ENCODE measurements at places on chromosomes 12 and 14. TPM values are rescaled to one million over a fixed set of nuclear protein-coding genes. Genes with fewer than 3 reads are reported as not detected.
A peak's percentile ranks its signal among the peaks of the same experiment; 100 is the strongest.

- DNase-seq: no peak
- no peak overlapping the region for H3K4me3 ChIP-seq
- H3K4me1 ChIP-seq: no peaks in the 10 kb centered on the region
- H3K36me3 ChIP-seq: no peaks in the 10 kb centered on the region
- no peaks in the 10 kb centered on the region for H3K27me3 ChIP-seq
Observed at GRCh38 chr12:69719336-69720316, 19.0 kb upstream of the RAB3IP start.

GRCh38 chr12:80154261-80154660, 54.9 kb downstream of the OTOGL start:
- no peaks in the 10 kb centered on the region for H3K27me3 ChIP-seq
- no peak for DNase-seq
- H3K4me1 ChIP-seq: no peaks in the 10 kb centered on the region
- H3K27ac ChIP-seq: no peak overlapping the region
- H3K4me3 ChIP-seq: no peak overlapping the region

DNA sequence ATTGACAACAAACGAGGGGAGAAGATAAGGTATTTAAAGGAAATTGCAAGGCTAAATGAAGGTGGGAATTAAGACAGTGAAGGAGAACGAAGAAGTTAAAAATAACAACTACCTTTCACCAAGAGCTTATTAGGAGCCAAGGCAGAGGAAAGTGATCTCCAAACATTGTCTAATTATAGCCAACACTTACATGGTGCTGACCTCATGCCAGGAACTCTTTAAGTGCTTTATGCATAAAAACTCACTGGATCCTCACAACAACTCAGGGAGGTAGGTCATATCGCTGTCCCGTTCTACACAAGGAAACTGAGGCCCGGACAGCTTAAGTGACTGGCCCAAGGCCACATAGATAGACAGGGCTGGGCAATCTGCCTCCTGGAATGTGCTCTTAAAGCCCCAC, 19.5 kb downstream of the TAMALIN start:
- H3K27me3 ChIP-seq: peaks cover 8% of the 10 kb centered on the region
- H3K36me3 ChIP-seq: no peaks in the 10 kb centered on the region
- H3K27ac ChIP-seq: no peak overlapping the region
- no peak for DNase-seq
- H3K4me1 ChIP-seq: peaks cover 43% of the 10 kb centered on the region

GRCh38 chr12:56193025-56193578, 3.8 kb upstream of the SMARCC2 start:
- H3K4me1 ChIP-seq: peaks cover 18% of the 10 kb centered on the region
- no peaks in the 10 kb centered on the region for H3K27me3 ChIP-seq
- H3K4me3 ChIP-seq: no peak overlapping the region

DNA sequence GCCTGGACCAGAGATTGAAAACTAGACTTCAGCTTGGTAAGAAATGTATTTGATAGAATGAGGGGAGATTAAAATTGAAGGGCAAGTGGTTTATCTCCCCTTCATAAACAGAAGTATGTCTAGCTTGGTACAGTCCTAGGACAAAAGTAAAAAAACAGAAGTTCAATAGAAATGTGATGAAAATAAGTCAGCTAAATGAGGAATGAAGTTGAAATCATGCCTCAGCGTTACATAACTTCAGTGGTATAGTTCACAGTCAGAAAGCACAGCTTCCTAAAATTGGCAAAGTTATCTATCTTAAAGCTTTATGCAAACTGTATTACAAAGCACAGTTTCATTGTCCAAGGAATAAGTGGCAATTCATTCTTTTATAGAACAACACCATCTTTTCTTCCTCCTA, 90.2 kb upstream of the SYT10 start:
- H3K36me3 ChIP-seq: no peaks in the 10 kb centered on the region
- no peaks in the 10 kb centered on the region for H3K27me3 ChIP-seq
- H3K27ac ChIP-seq: peak overlapping the region; percentile 68
- no peak overlapping the region for H3K4me3 ChIP-seq
- peak; percentile 61 for DNase-seq
- H3K4me1 ChIP-seq: peaks cover 27% of the 10 kb centered on the region

- no peaks in the 10 kb centered on the region for H3K27me3 ChIP-seq
- peaks cover 99% of the 10 kb centered on the region for H3K4me1 ChIP-seq
- DNase-seq: peak; percentile 81
- H3K27ac ChIP-seq: peak overlapping the region; percentile 76
Observed at GRCh38 chr14:92407410-92407809, 84.4 kb downstream of the SLC24A4 start.

DNA sequence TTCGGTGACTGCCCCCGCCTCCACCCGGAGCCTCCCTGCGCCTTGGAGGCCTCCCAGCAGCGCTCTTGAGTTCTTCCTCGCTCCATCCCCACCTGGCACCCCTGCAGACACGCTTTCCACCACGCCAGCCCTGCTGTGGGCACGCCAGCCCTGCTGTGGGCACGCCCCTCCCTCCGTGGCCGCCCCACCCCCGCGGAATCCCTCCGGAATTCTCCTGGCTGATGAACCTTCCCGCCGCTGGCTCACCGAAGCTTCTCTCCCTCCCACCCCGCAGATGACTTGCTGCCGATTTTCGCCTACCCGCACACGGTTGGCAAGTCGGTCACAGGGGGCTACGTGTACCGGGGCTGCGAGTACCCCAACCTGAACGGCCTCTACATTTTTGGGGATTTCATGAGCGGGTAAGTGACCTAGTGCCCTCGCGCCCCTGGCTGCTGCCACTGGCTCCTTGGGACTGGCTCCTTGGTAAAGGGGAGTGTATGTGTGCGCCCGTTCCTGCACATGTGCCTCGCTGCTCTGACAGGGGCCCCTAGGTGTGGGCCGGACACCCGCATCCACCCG, 15.2 kb downstream of the HHIPL1 start:
- H3K4me1 ChIP-seq: no peaks in the 10 kb centered on the region
- H3K36me3 ChIP-seq: no peaks in the 10 kb centered on the region
- H3K27ac ChIP-seq: no peak overlapping the region
- peaks cover 26% of the 10 kb centered on the region for H3K27me3 ChIP-seq

GRCh38 chr14:67986131-67986841, 166.7 kb downstream of the RAD51B start:
- no peak overlapping the region for H3K27ac ChIP-seq
- H3K36me3 ChIP-seq: no peaks in the 10 kb centered on the region
- no peak overlapping the region for H3K4me3 ChIP-seq
- DNase-seq: no peak
- no peaks in the 10 kb centered on the region for H3K27me3 ChIP-seq
- H3K4me1 ChIP-seq: no peaks in the 10 kb centered on the region

DNA sequence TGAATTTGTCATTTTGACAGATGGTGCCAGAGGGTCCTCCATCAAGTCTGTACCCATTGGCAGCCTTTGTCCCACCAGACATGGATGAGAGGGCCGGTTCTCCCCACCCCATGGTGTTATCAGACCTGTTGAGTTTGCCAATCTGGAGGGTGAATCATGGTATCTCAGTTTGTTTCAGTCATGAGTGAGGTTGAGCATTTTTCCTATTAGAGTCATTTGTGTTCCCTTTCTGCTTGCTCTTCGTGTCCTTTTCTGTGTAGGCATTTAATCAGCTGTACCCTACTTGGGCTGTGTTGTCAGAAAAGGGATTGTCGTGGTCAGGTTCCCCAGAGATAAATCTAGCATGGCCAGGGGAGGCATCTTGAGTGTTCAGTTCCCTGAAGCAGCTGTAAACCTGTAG, 30.5 kb downstream of the SLC24A4 start:
- no peak overlapping the region for H3K27ac ChIP-seq
- DNase-seq: no peak
- no peaks in the 10 kb centered on the region for H3K27me3 ChIP-seq
- no peak overlapping the region for H3K4me3 ChIP-seq
- H3K4me1 ChIP-seq: no peaks in the 10 kb centered on the region

DNA sequence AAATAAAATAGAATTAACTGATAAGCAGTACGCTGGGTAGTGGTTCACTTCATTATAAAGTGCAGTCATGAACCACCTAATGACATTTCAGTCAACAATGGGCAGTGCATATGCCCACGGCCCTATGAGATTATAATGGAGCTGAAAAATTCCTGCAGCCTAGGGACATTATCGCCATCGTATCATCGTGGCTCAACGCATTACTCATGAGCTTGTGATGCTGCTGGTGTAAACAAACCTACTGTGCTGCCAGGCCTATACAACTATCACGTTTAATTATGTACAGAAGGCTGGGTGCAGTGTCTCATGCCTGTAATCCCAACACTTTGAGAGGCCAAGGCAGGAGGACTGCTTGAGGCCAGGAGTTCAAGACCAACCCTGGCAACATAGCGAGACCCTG, 62.3 kb upstream of the TMEM263 start:
- peaks cover 95% of the 10 kb centered on the region for H3K27me3 ChIP-seq
- no peak overlapping the region for H3K27ac ChIP-seq
- H3K4me1 ChIP-seq: no peaks in the 10 kb centered on the region
- no peaks in the 10 kb centered on the region for H3K36me3 ChIP-seq
- no peak for DNase-seq

GRCh38 chr12:78671295-78671694, 193.3 kb upstream of the SYT1 start:
- no peak overlapping the region for H3K27ac ChIP-seq
- H3K4me1 ChIP-seq: no peaks in the 10 kb centered on the region
- H3K36me3 ChIP-seq: no peaks in the 10 kb centered on the region

DNA sequence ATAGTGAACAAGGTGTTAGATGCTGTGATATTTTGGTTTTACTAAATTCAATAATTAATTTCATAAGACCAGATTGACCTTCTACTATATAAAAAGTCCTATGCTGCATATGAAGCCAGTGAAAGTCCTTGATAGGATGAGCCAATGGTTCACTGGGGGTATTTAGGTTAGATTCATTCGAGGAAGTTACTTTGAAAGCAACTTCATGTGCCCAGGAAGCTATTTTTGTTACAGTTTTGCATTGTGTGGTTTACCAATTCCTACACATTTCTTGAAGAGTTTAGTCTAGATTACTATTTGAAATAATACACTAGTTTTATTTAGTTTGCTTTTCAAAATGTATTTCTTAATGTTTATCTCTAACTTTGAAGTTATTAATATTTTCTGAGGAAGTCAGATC, 58.5 kb upstream of the RMST start:
- no peak for DNase-seq
- H3K4me1 ChIP-seq: no peaks in the 10 kb centered on the region
- no peak overlapping the region for H3K27ac ChIP-seq
- H3K4me3 ChIP-seq: no peak overlapping the region
- H3K27me3 ChIP-seq: no peaks in the 10 kb centered on the region

GRCh38 chr12:2856051-2856450, 788 bp downstream of the TEX52 start:
- H3K27me3 ChIP-seq: no peaks in the 10 kb centered on the region
- peaks cover 39% of the 10 kb centered on the region for H3K36me3 ChIP-seq
- no peak overlapping the region for H3K27ac ChIP-seq
- H3K4me3 ChIP-seq: no peak overlapping the region

- no peak for DNase-seq
- H3K27me3 ChIP-seq: no peaks in the 10 kb centered on the region
- no peak overlapping the region for H3K27ac ChIP-seq
- H3K36me3 ChIP-seq: no peaks in the 10 kb centered on the region
- no peak overlapping the region for H3K4me3 ChIP-seq
Observed at GRCh38 chr12:95718006-95718431, 72.5 kb downstream of the NTN4 start.

GRCh38 chr14:24846261-24846660, 203.7 kb downstream of the STXBP6 start:
- DNase-seq: no peak
- H3K27me3 ChIP-seq: no peaks in the 10 kb centered on the region
- H3K27ac ChIP-seq: no peak overlapping the region
- no peaks in the 10 kb centered on the region for H3K4me1 ChIP-seq

Gene AMHR2
- not detected for polyA plus RNA-seq

Gene PLBD2
- polyA plus RNA-seq: 12.4 TPM

Gene FBRSL1
- 0.39 TPM for polyA plus RNA-seq

Gene KLRD1
- polyA plus RNA-seq: 0.79 TPM

Gene ANO4
- polyA plus RNA-seq: not detected

Gene CIROP
- polyA plus RNA-seq: not detected

Gene GALNT9
- not detected for polyA plus RNA-seq

Gene GLS2
- not detected for polyA plus RNA-seq

Gene LIMA1
- 0.24 TPM for polyA plus RNA-seq

Measured in CD14-positive monocyte (primary cell).